ENCODE measurements at places on chromosomes 6 and 20.

- no peak for DNase-seq
These were observed 86.1 kb upstream of the EZR start for GRCh38 chr6:158905277-158905676.

GRCh38 chr6:37691904-37692806 is 5.5 kb downstream of the MDGA1 start:
- peak; percentile 85 for DNase-seq

GRCh38 chr6:136290410-136291010 is 864 bp upstream of the BCLAF1 start:
- DNase-seq: peak; percentile 72

- DNase-seq: no peak
These were observed 30.6 kb downstream of the TMEM74B start for GRCh38 chr20:1154226-1154625.

- no peak for DNase-seq
These were observed 39.4 kb downstream of the MAP7 start for GRCh38 chr6:136510782-136511181.

All from Ammon's horn (tissue), 1 donor.